Thymus (tissue), 14 donors: ENCODE measurements at places on chromosomes 11 and 22. TPM values are rescaled to one million over a fixed set of nuclear protein-coding genes. Genes with fewer than 3 reads are reported as not detected.

DNA sequence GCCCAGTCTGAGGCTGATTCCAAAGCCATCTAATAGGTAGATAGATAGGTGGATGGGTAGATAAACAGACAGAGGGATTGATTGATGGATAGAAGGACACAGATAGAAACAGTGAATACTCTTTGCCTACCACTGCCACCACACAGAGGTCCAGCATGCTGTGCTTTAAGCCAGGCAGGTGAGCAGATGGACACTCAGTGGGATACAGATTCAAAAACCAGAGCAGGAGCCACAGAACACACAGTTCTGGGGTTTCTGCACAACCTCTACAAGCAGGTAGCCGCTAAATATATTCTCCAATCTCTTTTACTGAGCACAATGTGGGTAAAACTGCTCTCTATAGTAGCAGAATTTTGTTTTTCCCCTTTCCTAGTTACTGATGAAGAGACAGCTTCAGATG is 20.5 kb upstream of the JHY start:
- no peaks in the 10 kb centered on the region for H3K27me3 ChIP-seq
- no peak overlapping the region for H3K4me3 ChIP-seq
- no peaks in the 10 kb centered on the region for H3K36me3 ChIP-seq
- no peak for DNase-seq
- H3K27ac ChIP-seq = no peak overlapping the region

- no peak overlapping the region for H3K4me3 ChIP-seq
- no peak for DNase-seq
- H3K4me1 ChIP-seq = no peaks in the 10 kb centered on the region
- H3K36me3 ChIP-seq = no peaks in the 10 kb centered on the region
These were observed 8.5 kb downstream of the SPON1 start for GRCh38 chr11:13970986-13971385.

DNA sequence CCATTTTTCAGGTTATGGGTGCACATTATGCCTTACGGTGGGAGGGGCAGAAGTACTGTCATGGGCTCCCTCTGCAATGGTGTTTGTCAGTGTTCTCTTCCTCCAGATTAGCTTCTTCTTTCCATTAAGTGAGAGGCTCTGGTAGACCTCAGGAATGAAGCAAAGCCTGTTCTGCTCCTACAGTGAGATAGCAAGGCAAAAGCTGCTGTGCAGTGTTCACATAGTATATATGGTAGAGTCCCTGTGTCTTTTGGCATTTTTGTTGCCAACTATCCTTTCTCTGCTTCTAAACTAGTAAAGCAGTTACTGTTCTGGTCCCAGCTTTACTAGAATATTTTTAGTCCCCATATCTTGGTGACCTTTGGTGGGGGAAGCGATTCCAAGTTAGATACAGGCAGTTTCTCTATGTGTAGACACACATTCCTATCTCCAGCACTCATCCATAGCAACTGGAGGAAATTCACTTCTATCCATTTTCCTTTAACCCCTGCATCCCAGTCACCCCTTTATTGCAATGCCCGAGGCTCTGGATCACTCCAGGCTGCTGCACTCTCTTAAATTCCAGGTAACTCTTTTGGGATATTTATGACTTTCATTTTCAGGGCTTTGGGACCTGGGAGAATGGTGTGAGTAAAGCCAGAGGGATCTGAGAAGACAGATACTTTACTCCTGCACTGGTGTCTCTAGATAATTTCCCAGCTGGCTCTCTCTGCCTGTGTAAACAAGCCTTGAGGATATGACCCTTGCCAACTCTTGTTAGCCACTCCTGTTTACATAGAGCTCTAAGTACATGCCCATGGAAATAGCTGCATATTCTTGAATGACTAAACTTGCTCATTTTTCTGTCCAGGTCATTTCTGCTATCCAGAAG is 3.9 kb upstream of the TRIM34 start:
- no peak overlapping the region for H3K27ac ChIP-seq
- H3K36me3 ChIP-seq = no peaks in the 10 kb centered on the region
- DNase-seq = no peak

DNA sequence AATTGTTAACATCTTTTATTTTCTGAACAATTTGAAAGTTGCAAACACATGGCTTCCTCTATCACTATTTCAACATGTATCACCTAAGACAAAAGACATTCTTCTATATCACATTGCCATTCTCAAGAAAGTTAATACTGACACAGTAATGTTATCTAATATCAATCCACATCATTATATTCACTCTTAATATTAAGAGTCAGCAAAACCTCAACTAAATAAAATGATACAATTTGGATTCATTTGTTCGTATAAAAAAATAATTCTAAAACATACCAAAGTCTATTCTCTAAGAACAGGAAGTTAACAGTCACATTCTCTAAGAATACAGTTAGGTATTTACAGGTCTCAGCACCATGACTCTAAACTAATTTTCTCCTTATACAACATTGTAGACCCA is 52.0 kb downstream of the ABTB2 start:
- DNase-seq = no peak
- H3K36me3 ChIP-seq = no peaks in the 10 kb centered on the region
- H3K27me3 ChIP-seq = no peaks in the 10 kb centered on the region
- H3K4me3 ChIP-seq = no peak overlapping the region
- H3K27ac ChIP-seq = no peak overlapping the region

DNA sequence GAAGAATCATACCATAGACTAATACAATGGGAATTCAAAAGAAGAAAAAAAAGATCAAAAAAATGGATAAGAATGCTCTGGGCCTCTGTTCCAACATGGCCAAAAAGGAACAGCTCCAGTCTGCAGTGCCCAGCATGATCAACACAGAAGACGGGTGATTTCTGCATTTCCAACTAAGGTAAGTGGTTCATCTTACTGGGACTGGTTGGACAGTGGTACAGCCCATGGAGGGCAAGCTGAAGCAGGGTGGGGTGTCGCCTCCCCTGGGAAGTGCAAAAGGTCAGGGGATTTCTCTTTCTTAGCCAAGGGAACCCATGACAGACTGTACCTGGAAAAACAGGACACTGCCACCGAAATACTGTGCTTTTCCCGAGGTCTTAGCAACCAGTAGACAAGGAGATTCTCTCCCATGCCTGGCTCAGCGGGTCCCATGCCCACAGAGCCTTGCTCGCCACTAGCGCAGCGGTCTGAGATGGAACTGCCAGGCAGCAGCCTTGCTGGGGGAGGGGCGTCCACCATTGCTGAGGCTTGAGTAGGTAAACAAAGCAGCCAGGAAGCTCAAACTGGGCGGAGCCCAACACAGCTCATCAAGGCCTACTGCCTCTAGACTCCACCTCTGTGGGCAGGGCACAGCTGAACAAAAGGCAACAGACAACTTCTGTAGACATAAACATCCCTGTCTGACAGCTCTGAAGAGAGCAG is 428.4 kb downstream of the MN1 start:
- no peak for DNase-seq
- H3K27ac ChIP-seq = no peak overlapping the region
- no peaks in the 10 kb centered on the region for H3K4me1 ChIP-seq
- no peak overlapping the region for H3K4me3 ChIP-seq
- H3K36me3 ChIP-seq = no peaks in the 10 kb centered on the region
- H3K27me3 ChIP-seq = no peaks in the 10 kb centered on the region

DNA sequence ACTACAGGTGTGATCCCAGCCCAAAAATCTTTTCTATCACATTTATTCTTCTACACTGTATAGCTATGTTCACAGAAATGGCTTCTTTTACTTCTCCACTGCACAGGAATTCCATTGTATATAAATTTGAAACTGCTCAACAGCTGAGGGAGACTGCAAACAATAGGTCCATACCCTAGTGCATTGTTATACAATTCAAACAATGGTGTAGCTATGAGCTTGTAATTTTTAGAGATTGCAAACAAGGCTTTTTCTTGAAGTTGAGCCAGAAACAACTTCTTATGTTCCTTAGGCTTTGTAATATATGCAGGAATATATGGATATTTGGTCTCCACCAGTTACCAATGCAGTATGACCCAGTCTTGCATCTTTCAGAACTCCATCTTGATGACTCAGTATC is 19.5 kb upstream of the SIK3 start:
- H3K27me3 ChIP-seq = no peaks in the 10 kb centered on the region
- H3K27ac ChIP-seq = no peak overlapping the region
- no peaks in the 10 kb centered on the region for H3K36me3 ChIP-seq

GRCh38 chr22:31692186-31692886 is 30.3 kb upstream of the PISD start:
- H3K4me3 ChIP-seq = no peak overlapping the region
- no peak overlapping the region for H3K27ac ChIP-seq
- H3K4me1 ChIP-seq = no peaks in the 10 kb centered on the region
- H3K36me3 ChIP-seq = peaks cover 28% of the 10 kb centered on the region
- no peaks in the 10 kb centered on the region for H3K27me3 ChIP-seq

DNA sequence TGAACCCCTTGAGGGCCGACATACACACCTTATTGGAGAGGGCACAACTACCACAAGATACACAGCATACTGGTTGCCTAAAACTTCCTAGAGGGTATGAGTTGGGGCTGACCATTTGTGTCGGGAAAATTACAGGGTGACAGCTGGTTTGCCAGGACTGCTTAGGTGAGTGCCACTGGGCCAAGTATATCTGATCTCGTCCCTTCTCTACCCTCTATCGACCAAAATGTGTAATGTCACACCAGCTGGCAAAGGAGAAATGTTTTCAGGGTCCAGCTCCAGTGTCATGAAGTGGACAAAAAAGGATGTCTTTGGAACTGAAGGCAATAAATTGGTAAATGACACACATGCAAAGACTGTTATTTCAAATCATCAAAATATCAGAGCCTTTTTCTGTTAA is 126.1 kb downstream of the PGR start:
- DNase-seq = no peak
- H3K36me3 ChIP-seq = no peaks in the 10 kb centered on the region
- no peaks in the 10 kb centered on the region for H3K4me1 ChIP-seq
- no peak overlapping the region for H3K4me3 ChIP-seq
- no peaks in the 10 kb centered on the region for H3K27me3 ChIP-seq
- no peak overlapping the region for H3K27ac ChIP-seq

DNA sequence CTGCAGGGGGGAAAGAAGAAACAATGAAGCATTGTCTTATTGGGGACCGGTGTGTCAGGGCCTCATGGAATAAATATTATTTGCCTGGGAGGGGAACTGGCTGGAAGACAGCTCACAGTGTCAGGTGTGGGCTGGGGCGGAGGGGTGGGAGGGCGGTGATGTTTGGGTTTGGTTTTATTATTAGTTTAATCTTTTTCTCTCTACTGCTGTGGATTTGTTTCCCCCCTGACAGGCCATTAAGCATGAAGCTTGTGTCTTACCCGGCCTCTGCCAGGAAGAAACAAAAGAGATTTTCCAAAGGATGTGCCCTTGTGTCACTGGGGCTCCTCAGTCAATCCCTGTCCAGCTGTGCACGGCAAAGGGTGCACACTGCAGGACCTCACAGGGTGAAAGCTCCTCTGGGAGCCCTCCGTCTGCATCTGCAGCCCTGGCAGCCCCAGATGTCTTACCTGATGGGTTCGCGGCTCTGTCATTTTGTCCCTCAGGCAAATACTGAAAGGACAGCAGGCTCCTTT is 203.1 kb upstream of the TMEM45B start:
- no peaks in the 10 kb centered on the region for H3K27me3 ChIP-seq
- no peak for DNase-seq
- H3K27ac ChIP-seq = no peak overlapping the region
- H3K4me3 ChIP-seq = no peak overlapping the region
- no peaks in the 10 kb centered on the region for H3K4me1 ChIP-seq
- H3K36me3 ChIP-seq = no peaks in the 10 kb centered on the region

- DNase-seq = peak; percentile 42
- H3K36me3 ChIP-seq = no peaks in the 10 kb centered on the region
- H3K27ac ChIP-seq = no peak overlapping the region
- H3K4me1 ChIP-seq = peaks cover 60% of the 10 kb centered on the region
- H3K4me3 ChIP-seq = no peak overlapping the region
These were observed 14.1 kb downstream of the WT1 start for GRCh38 chr11:32420937-32421901.

GRCh38 chr11:35334385-35335090 is 84.8 kb downstream of the SLC1A2 start:
- peaks cover 3% of the 10 kb centered on the region for H3K4me1 ChIP-seq
- H3K4me3 ChIP-seq = no peak overlapping the region
- H3K27ac ChIP-seq = no peak overlapping the region
- H3K36me3 ChIP-seq = no peaks in the 10 kb centered on the region
- no peaks in the 10 kb centered on the region for H3K27me3 ChIP-seq

- peaks cover 7% of the 10 kb centered on the region for H3K36me3 ChIP-seq
- H3K27ac ChIP-seq = no peak overlapping the region
- H3K27me3 ChIP-seq = no peaks in the 10 kb centered on the region
- H3K4me1 ChIP-seq = no peaks in the 10 kb centered on the region
- DNase-seq = no peak
These were observed 27.3 kb downstream of the FAM168A start for GRCh38 chr11:73570415-73571114.

DNA sequence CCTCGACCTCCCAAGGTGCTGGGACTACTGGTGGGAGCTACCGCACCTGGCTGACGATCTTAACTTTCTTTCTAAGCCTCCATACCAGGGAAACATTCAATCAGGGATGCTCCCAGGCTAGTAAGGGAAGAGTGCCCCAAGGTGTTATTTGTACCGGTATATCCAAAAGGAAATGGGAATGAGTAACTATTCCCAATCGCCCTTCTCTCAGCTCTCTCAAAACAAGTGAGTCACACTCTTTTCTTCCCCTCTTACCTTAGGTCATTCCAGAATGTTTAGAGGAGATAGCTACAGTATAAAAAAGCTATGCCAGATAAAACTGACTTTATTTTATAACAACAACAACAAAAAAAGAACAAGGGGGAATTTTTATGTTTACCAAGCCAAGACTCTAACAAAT is 13.7 kb downstream of the DCDC1 start:
- no peak for DNase-seq
- no peaks in the 10 kb centered on the region for H3K4me1 ChIP-seq
- H3K27me3 ChIP-seq = no peaks in the 10 kb centered on the region
- H3K27ac ChIP-seq = no peak overlapping the region
- H3K4me3 ChIP-seq = no peak overlapping the region

DNA sequence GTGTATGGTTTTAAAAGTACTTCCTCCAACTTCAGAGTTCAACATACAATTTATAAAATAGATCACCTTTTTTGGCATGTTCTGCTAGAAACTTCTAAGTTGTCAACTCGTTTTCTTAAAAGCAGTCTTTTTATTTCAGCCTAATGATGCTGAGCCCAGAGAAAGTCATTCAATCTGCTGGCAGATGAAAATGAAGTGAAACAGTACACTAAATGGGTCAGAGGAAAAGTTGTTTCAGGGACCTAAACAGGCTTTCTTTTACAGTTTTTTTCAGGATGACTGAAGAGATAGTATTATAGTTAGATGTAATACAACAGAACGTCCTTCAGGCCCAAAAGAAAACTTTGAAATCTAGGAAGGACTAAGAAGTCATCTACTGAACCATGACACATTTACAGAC is 842.7 kb upstream of the CCDC90B start:
- H3K36me3 ChIP-seq = no peaks in the 10 kb centered on the region
- no peaks in the 10 kb centered on the region for H3K27me3 ChIP-seq
- DNase-seq = no peak
- no peak overlapping the region for H3K4me3 ChIP-seq
- no peak overlapping the region for H3K27ac ChIP-seq
- no peaks in the 10 kb centered on the region for H3K4me1 ChIP-seq

GRCh38 chr11:10483174-10483573 is 28.1 kb downstream of the AMPD3 start:
- DNase-seq = no peak
- H3K4me1 ChIP-seq = no peaks in the 10 kb centered on the region
- peaks cover 68% of the 10 kb centered on the region for H3K36me3 ChIP-seq

- H3K4me1 ChIP-seq = peaks cover 9% of the 10 kb centered on the region
- no peaks in the 10 kb centered on the region for H3K36me3 ChIP-seq
- H3K4me3 ChIP-seq = no peak overlapping the region
These were observed 1.3 kb downstream of the MRGPRE start for GRCh38 chr11:3230636-3231549.

CSNK2A3 gene
- 1.5 TPM for total RNA-seq

GRM5 gene
- 0.05 TPM for total RNA-seq

HORMAD2 gene
- total RNA-seq = 0.09 TPM

CCDC73 gene
- total RNA-seq = 0.05 TPM
